Activated CD8-positive, alpha-beta memory T cell treated with anti-CD3 and anti-CD28 coated beads for 48 hours (primary cell): ENCODE measurements at places on chromosomes 4 and X.

DNA sequence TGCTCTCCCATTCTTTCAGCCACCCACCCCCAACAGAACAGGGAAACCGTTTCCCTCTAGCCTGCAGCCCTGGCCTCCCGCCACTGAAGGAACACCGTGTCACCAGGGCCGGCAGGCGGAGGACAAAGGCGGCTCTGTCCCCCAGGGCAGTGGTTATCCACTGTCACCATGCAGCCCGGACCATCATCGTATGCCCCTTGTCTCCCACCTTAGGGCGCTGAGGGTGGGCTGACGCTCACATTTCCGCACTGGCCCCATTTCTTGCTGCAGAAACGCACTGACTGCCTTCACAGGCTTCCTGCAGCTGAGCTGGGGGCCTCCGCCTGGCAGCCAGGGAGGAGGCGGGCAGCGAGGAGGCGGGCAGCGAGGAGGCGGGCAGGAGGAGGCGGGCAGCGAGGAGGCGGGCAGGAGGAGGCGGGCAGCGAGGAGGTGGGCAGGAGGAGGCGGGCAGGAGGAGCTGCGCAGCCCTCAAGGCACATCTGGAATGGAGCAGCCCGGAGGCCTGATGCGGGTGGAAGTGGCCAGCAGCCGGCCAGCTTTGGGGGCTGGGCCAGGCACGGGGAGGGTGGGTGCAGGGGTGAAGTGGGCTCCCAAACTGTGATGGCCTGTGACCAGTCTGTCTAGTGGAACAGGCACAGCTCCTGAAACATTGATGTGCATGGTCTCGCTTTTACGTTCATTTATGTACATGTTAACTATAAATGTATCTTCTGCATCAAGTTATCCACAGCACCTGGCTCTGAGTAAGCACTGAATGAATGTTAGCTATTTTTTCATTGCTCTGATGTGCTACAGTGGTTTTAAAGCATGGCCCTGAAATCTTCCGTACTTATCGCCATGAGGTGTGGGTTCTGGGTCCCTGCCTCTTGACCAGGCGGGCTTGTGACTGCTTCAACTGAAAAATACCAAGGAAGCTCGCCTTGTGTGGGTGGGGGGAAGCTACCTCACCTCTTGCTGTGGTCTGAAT lies 20.6 kb upstream of the KIAA0232 start:
- DNase-seq = no peak

GRCh38 chr4:169148885-169149284 lies 121.9 kb downstream of the SH3RF1 start:
- no peak for DNase-seq

- DNase-seq = no peak
These were observed 82.9 kb downstream of the OR13H1 start for GRCh38 chrX:131626681-131627296.

- no peak for DNase-seq
These were observed 38.5 kb downstream of the LAMTOR3 start for GRCh38 chr4:99855678-99856077.

DNA sequence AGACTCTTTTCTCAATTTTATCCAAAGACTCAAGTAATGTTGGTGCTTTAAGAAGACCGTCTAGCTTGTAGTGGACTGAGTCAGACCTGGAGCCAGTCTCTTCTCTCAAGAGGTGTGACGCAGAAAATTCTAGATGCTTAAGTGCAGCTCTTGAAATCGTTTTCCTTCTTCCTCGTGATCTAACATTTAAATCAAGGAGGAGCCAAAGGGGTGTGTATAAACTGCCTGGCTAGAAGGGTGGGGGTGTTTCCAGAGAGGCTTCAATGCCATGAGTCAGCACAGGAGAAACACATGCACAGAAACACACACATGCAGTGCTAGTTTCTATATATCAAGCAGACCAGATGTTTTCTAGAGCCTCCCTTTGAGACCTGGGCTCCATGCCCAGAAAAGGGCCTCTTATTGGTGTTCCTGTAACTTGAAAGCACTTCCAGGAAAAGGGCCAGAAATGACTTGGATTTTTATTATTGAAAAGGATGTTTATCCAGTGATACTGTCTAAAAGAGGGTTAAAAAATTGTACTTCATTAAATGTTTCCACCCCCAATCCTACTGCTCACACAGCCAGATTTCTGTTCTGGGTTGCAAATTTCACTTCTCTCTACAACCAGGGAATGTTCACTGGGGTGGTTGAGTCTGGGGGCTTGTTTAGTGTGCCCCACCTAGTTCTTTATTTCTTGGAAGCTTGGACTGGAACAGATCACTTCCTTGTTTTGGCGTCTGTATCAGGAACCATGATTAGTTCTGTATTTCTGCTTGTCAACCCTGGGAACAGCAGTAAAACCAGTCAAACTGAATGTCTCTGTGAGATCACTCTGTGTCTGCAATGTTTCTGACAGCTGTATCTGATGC lies at the start of gene CLIC2:
Gene CLIC2, minus strand, starts transcription at position 129 of the 851 bp plus-strand sequence. CDS start 187 bp downstream, outside the sequence.
- no peak for DNase-seq

DNA sequence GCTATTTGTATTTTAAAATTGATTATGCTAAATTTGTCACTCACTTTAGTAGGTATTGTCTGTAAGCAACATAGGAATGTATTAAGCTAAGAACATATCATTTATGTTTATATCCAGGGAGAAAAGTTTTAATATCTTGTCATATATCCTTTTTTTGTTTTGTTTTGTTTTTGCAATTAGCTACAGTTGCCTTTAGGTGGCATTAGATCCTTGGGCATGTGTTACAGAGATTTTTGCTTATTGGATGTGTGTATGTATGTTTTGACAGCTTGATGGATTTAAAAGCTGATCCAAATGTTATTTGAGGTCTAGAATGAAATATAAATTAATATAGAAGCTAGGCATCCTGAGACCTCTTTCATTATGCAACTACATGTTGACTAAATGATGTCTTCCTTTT lies 36.1 kb upstream of the OTUD4 start:
- DNase-seq = no peak

- DNase-seq = no peak
These were observed 54.9 kb downstream of the PHOX2B start for GRCh38 chr4:41693629-41694028.

GRCh38 chr4:5955201-5955821 lies 62.4 kb upstream of the CRMP1 start:
- DNase-seq = no peak

- DNase-seq = no peak
These were observed 27.7 kb upstream of the MOB1B start for GRCh38 chr4:70874268-70875156.

GRCh38 chrX:55451626-55451989 lies 319 bp upstream of the MAGEH1 start:
- no peak for DNase-seq

- DNase-seq = no peak
These were observed 525.4 kb upstream of the HS3ST1 start for GRCh38 chr4:11954093-11954492.

- no peak for DNase-seq
These were observed 245.2 kb downstream of the THOC2 start for GRCh38 chrX:123487669-123488068.

- DNase-seq = no peak
These were observed 25.6 kb downstream of the HSD17B11 start for GRCh38 chr4:87365348-87365747.

- no peak for DNase-seq
These were observed 144.1 kb upstream of the GIMD1 start for GRCh38 chr4:106512706-106513105.

- DNase-seq = no peak
These were observed 836.5 kb upstream of the HTR2C start for GRCh38 chrX:113747274-113747973.

GRCh38 chr4:79666875-79667274 lies 258.8 kb upstream of the GK2 start:
- no peak for DNase-seq

DNA sequence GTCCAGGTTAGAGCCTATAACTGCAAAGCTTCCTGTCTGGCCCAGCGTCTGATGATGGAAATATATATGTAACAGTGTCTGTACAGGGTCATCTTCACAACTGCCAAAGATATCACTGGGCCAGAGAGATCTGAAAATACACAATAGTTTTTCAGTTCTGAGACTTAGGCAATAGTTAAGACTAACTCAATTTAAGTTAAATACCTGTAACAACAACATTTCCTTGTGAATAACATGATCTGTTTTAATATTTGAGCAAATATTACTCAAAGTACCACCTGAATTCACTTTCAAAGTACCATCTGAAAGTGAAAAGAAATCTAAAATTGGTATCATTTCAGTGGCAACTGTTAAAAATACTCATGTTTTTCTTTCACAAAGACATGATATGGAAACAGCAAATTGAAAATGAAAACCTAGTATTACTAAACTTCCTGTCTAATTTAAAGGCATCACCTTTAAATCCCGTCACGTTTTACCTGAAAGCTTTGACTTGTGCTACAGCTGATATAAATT lies 9.6 kb downstream of the ZAR1 start:
- no peak for DNase-seq

DNA sequence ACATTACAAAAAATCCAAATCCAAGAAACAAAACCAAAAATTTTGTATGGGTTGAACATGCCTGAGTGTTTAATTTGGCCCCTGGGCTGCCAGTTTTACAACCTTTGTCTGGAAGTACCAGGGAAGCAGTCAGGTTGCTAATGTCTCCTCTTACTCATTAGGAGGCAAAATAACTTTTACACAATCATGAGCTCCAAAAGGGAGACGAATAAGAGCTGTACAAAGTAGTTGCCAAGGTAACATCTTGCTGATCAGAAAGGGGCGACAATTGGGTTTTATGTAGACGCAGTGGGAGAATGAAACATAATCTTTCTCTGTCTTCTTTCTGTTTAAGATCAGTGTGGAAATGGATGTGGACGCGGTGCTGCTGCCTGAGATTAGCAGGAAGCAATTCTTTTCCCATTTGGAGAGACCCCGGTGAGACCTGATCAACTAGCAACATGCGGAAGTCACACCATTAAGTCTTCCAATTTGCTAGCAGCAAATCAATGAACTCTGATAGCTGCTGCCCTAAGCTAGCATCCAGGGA lies 90.7 kb upstream of the IGFBP7 start:
- DNase-seq = no peak

DNA sequence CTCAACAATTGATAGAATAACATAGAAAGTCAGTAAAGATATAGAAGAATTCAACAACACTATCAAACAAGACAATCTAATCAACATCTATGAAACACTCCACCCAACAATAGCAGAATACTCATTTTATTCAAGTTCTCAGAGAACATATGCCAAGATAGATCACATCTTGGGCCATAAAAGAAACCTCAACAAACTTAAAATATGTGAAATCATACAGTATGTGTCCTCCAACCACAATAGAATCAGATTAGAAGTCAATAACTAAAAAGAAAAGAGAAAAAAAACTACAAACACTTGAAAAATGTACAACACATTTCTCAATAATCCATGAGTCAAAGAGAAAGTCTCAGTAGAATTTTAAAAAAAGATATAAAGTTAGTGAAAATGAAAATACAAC lies 78.6 kb upstream of the LDB2 start:
- no peak for DNase-seq

GRCh38 chr4:140720387-140721304 lies 35.5 kb downstream of the TBC1D9 start:
- DNase-seq = no peak

DNA sequence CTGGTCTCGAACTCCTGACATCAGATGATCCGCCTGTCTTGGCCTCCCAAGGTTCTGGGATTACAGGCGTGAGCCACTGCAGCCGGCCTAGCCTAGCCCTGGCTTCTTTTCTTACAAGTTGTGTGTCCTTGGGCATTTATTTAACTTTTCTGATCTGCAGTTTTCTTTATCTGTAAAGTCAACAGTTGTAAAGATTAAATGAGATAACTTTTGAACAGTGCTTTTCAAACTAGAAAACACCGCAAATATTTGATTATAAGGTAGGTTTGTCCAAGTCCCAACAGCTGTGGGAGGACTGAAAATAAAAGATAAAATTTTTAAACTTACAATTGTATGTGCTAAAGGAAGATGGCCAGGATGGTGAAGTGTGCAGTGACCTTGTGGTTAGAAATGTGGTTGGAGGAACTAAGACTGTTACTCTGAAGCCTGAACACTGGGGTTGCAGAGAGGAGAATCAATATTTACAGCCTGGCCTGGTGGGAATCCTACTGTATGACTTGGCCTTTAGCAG lies 44.8 kb downstream of the GSX2 start:
- no peak for DNase-seq

- no peak for DNase-seq
These were observed 247.3 kb downstream of the SLC7A11 start for GRCh38 chr4:137994853-137995252.

DNA sequence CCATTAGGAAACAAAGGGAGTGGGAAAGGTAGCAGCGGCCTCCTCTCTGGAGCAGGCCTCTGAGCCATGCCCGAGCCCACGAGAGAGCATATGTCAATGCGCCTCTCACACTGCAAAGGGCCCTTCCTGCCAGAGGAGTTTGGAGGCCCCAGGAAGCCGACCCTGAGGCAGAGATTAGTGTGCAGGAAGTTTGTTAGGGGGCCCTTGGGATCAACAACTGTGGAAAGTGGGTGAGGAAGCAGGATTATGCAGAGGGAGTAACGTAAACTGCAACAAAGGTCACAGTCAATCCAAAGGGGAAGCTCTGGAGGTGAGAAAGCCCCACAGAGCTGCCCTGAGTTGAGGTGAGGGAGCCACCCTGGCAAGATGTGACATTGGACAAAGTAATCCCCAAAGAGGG lies 17.4 kb downstream of the RTL5 start:
- no peak for DNase-seq

GRCh38 chrX:46837558-46838485 lies 979 bp downstream of the RP2 start:
- DNase-seq = no peak

DNA sequence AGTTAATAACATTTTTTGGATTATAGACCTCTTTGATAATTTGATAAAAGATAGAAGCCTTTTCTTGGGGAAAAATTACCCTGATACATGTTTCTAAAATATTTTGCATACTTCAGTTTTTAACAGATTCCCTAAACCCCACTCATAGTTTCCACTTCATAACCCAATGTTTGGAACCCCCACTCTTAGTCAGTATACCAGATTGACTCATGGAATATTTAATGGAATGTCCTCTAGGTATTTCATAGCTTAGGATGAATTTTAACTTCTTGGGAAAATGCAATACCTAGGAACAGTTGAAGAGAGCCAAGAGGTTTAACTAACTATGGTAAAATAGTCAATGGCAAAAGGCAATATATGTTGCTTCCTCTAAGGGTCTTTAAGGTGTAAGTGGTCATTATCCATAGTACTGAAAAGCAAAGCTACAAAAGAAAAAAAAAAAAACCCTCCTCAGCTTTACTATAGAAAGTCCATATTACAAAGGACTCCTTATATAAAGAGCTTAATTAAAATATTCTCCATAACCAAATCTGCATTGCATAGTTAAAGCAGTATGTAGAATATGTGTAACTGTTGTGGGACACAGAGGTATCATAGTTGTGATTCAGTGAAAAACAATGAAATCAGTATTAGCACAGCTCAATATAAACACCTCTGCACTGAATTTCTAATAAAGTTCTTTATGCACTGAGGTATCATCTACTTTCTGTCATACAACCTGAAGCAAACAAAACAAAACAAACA lies 159.9 kb downstream of the PCDH7 start:
- DNase-seq = no peak
